CD4-positive, alpha-beta T cell treated with Interleukin-2 at 100 ng/mL for 4 hours (primary cell): ENCODE measurements at places on chromosomes 7 and 10.

- no peak for DNase-seq
Observed at GRCh38 chr10:27723436-27723835, 22.2 kb downstream of the MKX start.

DNA sequence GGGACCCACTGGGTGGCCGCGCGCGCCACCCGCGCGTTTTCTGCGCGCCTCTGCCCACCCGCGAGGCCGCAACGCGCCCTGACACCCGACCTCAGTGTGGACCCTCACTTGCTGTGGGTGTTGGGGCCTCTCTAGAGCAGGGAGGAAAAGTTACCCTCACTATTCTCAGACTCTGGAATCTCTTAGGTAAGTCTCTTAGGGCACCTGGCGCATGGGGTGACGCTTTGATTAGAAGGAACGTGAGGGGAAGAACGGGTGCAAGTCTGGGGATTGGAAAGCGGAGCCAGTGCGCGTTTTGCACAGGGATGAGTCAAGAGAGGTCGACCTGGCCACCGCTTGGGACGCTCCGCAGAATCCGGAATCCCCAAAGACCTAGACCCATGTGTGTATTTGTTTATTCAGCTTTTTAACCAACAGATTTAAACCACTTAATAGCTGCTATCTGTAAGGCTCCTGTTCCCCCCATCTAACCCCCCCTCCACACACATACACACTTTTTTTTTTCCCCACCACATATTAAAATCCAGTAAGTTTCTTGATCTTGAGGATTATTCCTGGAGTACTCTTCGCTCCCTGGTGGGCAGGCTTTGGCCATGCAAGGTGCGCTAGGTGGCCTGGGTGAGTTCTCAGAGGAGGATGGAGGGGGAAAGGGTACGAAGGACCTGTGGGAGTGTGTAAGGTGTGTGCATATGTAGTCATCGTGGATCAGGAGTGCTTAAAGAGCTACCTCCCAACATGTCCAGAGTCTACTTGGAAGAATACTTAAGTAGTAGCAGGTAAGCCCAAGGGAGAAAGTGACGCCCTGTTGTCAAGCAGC is 169.1 kb upstream of the PPP1R3A start:
- no peak for DNase-seq

DNA sequence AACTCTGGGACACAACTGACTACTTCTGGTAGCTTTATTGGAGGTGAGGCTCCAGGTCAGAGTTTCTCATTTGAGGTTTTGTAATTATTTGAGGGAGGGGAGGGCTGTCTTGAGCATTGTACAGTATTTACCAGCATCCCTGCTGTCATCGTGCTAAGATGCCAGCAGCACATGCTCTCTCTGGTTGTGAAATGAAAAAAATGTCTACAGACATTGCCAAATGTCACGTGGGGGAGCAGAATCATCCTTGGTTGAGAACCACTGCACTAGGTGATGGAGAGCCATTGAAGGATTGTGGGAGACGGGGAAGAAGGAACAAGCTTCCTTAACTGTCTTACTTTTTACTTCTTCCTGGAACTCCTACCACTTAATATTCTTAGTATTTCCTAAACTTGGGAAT is 5.0 kb downstream of the SEPTIN7 start:
- no peak for DNase-seq

- no peak for DNase-seq
Observed at GRCh38 chr7:73682745-73683055, 553 bp downstream of the DNAJC30 start.

DNA sequence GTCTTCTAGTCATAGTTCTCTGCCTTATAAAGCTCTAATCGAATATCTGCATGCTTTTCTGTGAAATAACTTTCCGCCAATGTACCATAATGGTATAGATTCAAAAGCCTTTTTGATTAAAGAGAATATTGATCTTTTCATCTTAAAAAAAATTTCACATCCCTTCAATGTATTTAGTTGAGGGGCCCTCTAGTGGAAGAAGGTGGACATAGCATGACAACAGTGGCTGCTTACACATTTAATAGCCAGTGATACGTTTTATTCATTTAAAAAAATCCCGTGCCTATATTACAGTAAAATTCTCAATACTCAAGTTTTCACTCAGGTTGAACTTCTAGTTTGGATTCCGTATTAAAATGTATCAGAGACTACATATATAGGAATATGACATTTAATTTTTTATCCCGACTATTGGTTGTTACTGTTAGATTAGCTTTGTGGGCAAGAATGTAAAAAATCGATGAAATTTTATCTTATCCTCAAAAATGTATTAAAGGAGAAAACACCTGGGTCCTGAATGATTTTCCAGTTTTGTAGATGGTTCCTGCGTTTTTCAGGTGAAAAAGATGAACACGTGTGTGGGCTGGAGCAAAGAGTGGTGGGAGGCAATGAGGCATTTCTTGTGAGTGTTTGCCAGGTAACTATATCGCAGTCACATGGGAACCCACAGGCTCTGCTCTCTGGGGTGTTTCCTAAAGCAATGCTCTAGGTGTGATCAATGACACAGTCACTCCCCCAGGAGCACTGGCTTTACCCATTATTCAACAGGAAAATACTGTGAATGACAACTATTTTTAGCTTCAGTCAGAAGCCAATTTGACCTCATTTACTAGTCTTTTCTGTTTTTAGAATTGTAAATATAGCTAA is 24.1 kb upstream of the PNLIP start:
- peak; percentile 34 for DNase-seq

GRCh38 chr7:157577061-157577460 is 240.3 kb downstream of the DNAJB6 start:
- no peak for DNase-seq

DNA sequence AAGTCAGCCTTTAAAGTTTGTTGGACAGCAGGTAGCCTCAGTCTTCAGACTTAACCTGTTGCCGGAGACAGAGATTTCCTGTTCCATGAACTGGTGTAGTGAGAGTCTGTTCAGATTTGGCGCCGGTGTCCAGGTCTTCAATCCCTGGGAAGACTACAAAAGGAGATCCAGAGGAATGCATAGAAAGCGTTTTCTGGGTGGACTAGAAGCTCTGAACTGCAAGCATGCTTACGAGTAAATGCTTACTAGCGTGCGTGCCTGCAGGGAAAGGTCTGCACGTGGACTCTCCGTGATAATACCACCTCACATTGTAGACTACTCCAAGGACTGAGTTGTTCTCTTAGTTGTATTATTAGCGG is 878 bp downstream of the GLRX3 start:
- no peak for DNase-seq

DNA sequence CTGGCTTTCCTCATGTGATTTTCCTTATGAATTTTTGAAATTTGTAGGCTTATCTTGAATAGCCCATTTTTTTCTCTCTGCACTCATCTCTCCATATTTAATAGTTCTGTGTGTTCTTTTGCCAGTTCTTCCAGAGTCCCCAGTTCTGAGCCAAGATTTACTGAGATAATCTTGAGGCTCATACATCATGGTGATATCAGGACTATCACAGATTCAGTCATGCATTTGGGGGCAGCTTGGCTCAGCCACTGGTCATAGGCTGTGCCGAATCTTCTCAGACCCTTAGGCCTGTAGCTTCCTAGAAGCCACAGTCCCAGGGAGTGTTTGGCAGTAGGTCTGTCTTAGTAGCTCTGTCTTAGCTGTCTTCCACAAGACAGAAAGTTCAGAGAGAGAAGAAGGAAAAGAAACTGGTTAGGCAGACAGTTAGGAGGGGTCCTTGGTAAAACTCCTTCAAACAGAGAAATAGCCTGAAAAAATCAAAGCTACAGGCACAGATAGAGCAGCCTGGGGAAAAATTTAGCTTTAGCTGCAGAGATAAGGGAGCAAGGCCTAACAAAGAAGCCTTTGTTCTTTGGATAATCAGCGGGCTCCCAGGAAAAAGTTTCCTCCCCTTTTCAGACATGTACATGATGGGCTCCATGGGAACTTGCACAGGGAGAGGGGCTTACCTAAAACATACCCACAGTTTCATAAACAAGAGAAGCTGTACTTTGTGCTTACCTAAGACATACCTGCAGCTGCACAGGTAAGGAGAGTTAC is 29.1 kb downstream of the FAS start:
- DNase-seq: no peak
